ENCODE measurements at places on chromosomes 4 and X. TPM values are rescaled to one million over a fixed set of nuclear protein-coding genes. Genes with fewer than 3 reads are reported as not detected.

The TLR3 gene
- total RNA-seq = 13.8 TPM

The CLIC2 gene
- 16.2 TPM for total RNA-seq

The CT47B1 gene
- not detected for total RNA-seq

The DCAF16 gene
- total RNA-seq = 25.9 TPM

The C4orf50 gene
- total RNA-seq = not detected

GRCh38 chrX:11423362-11423818 is 130.2 kb downstream of the AMELX start:
- DNase-seq = no peak

DNA sequence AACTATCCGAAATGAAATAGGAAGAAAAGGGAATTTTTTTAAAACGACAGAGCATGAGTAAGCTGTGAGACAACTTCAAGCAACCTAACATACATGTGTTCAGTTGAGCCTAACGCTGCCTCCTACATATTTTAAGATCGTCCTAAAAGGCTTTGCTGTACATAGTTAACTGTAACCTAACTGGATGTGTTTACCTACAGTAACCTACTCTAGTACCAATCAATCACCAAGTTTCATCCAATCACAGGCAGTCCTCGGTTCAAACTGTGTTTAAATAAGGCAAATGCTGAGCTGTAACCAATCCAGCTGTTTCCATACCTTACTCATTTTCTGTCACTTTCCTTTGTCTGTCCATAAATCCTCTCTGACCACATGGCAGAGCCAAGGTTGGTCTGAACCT is 17.1 kb downstream of the RCHY1 start:
- no peak for DNase-seq

- no peak for DNase-seq
These were observed 155.9 kb downstream of the STIM2 start for GRCh38 chr4:27016551-27016950.

DNA sequence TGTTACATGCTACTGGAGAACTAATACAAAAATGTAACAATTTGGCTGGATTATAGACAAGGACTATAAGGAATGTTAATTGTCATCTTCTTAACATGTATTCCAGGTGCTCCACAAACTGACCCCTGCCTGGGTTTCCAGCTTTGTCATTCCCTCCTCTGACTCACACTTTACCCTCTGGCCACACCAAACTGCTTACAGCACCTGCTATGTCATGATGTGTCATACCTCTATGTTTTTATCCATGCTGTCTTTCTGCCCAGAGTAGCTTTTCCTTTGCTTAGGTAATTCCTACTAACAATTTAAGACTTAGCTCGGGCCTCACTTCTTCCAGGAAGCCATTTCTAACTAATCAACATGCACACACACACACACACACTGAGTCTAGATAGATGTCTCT is 14.0 kb upstream of the SHROOM4 start:
- DNase-seq = no peak

- no peak for DNase-seq
These were observed 47.7 kb upstream of the MGST2 start for GRCh38 chr4:139617702-139618490.

- DNase-seq = no peak
These were observed 45.5 kb downstream of the GLRB start for GRCh38 chr4:157121401-157121800.
